ENCODE measurements at places on chromosomes 7 and 10.
A peak's percentile ranks its signal among the peaks of the same experiment; 100 is the strongest.

DNA sequence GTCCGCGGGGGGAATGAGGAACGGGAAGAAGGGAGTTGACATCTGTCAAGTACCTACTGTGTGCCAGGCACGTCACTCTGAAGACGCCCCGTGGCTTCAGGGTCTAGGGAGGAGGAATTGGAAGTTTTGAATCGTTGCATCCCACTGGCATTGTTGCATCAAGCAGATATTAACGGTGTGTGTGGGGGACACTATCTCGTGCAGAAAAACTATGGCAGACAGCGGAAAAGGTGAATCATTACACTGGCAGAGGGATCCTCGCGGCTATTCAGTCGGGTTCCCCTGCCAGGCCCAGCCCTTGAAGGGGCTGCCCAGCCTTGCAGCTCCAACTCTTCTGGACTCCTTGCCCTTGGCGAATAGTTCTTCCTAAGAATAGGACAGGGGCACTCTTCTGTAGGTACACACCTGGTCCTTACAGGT, 1.0 kb upstream of the KIAA1549 start:
- no peak for DNase-seq

DNA sequence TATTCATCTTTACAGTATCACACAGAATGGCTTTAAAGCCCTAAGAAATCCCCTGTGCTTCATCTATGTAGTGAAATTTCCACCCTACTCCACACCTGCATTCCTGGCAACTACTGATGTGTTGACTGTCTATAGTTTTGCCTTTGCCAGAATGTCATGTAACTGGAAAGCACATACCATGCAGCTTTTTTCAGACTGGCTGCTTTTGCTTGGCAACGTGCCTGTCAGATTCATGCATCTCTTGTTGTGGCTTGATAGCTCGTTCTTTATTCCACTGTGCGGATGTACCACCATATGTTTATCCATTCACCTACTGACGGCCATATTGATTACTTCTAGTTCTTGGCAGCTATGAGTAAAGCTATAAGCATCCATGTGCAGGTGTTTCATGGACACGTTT, 30.6 kb downstream of the RBM17 start:
- no peak for DNase-seq

DNA sequence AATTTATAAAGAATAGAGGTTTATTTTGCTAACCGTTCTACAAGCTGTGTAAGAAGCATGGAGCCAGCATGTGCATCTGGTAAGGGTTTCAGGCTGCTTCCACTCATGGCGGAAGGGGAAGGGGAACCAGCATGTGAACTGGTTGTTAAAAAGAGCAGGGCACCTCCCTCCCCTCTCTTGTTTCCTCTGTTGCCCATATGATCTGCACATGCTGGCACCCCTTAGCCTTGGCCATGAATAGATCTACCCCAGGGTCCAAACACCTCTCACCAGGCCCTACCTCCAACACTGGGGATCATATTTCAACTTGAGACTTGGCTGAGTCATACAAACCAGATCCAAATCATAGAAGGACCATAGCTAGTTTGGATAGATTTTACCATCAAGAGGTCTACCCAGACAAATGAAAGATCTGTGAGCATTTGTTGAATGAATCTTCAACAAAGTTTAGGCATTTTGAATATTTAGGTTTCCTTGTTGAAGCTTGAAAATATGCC, 36.0 kb upstream of the NRP1 start:
- no peak for DNase-seq

- peak; percentile 58 for DNase-seq
These were observed 653 bp upstream of the ADRB1 start for GRCh38 chr10:114042895-114043531.

DNA sequence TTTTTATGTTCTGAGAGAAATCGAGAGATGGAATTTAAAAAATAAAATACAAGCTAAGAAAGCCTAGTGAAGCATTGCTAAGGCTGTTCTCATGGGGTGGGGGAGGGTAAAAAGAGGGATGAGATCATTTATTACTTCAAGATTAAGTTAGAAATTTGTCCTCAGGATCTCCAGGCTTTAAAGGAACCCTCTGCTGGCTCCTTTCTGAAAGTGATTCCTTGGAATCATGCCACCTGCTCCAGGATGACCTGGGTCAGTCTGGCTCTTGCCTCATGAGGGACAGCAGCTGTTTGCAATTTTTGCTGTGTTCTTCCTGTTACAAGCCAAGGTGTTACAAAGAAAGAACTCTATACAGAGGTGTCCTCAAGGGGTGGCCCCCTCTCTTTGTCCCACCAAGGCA, 69.8 kb downstream of the CDK1 start:
- no peak for DNase-seq

- DNase-seq, result no peak
These were observed 211.9 kb downstream of the GALNT17 start for GRCh38 chr7:71343892-71344291.

DNA sequence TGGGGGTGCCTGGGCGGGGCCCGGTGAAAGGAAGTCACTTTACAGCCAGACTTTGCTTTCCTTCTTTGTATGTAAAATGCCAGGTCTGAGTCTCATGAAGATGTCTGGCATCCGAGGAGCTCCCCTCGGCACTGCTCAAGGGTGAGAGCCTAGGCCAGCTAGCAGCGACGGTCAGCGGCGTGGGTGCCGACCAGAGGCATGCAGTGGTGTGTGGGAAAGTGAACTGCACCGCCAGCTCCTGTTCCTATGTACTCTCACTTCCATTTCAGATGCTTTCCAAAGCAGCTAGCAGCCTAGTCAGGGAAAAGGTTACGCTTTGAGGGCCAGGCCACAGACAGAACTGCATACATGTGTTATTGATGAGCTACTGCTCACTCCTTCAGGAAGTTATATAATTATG, 172.8 kb downstream of the ZMYND11 start:
- DNase-seq, result no peak
